ENCODE measurements at places on chromosomes 11 and 22. TPM values are rescaled to one million over a fixed set of nuclear protein-coding genes. Genes with fewer than 3 reads are reported as not detected.
A peak's percentile ranks its signal among the peaks of the same experiment; 100 is the strongest.

DNA sequence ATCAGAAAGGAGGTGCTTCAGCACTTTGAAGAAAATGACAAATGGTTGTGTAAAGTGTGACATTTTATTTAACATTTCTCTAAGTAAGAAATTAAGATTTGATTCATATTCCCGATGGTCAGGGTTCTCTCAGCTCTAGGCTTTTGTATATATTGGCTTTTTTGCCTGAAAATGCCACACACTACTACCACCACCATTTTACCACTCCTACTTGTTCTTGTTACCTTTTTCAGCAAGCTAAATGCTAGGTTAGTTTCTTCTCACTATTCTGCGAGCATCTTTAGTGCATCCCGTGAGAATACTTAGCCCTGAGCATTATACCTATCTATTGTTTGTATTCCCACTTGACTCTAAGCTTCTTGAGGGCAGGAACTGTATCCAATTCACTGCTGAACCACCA, 177.6 kb upstream of the MTNR1B start:
- no peaks in the 10 kb centered on the region for H3K36me3 ChIP-seq
- no peak overlapping the region for H3K27ac ChIP-seq
- H3K27me3 ChIP-seq: no peaks in the 10 kb centered on the region
- H3K4me1 ChIP-seq: peaks cover 11% of the 10 kb centered on the region

DNA sequence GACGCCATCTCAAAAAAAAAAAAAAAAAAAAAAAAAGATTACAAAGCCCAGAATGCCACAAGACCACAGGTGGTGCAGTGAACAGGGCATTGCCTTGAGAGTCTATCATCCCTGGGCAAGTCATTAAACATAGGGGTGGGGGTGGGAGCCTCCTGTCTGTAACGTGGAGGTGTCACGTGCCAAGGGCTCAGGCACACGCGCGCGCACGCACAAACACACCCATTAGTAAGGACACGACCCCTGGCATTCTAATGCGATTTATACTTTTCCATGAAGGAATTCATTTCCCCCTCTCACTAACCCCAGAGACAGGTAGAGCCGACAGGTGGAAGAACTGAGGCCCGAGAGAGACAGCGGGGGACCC, 5.8 kb upstream of the GCAT start:
- no peaks in the 10 kb centered on the region for H3K36me3 ChIP-seq
- H3K4me3 ChIP-seq: peak overlapping the region; percentile 83
- no peak for DNase-seq
- H3K27me3 ChIP-seq: peaks cover 5% of the 10 kb centered on the region

GRCh38 chr11:67654225-67654624, 3.7 kb upstream of the ACY3 start:
- no peak overlapping the region for H3K27ac ChIP-seq
- H3K27me3 ChIP-seq: no peaks in the 10 kb centered on the region
- H3K4me1 ChIP-seq: peaks cover 14% of the 10 kb centered on the region
- no peak overlapping the region for H3K4me3 ChIP-seq
- DNase-seq: no peak

CD248 gene
- total RNA-seq: 0.22 TPM

PKNOX2 gene
- 39.9 TPM for total RNA-seq
